ENCODE measurements at places on chromosomes 3 and 15. TPM values are rescaled to one million over a fixed set of nuclear protein-coding genes. Genes with fewer than 3 reads are reported as not detected.

GRCh38 chr3:190155752-190156151 is 35.1 kb upstream of the P3H2 start:
- DNase-seq = no peak

DNA sequence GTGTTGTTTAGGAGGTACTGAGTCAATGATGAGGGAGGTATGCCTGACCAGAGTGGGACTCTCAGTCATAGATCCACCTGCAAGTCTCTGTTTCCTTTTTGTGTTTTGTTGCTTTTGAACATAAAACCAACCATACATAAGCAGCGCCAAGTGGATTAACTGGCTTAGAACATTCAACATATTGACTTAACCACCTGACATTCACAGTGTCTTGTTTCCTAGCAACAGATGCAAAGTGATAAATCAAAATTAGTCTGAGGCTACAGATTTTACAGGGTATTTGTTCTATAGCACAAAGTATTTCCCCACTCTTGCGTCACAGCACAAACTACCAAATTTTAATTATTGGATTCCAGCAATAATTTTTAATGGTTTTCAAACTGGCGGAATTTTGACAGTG is 283.8 kb downstream of the BBX start:
- no peak for DNase-seq

DNA sequence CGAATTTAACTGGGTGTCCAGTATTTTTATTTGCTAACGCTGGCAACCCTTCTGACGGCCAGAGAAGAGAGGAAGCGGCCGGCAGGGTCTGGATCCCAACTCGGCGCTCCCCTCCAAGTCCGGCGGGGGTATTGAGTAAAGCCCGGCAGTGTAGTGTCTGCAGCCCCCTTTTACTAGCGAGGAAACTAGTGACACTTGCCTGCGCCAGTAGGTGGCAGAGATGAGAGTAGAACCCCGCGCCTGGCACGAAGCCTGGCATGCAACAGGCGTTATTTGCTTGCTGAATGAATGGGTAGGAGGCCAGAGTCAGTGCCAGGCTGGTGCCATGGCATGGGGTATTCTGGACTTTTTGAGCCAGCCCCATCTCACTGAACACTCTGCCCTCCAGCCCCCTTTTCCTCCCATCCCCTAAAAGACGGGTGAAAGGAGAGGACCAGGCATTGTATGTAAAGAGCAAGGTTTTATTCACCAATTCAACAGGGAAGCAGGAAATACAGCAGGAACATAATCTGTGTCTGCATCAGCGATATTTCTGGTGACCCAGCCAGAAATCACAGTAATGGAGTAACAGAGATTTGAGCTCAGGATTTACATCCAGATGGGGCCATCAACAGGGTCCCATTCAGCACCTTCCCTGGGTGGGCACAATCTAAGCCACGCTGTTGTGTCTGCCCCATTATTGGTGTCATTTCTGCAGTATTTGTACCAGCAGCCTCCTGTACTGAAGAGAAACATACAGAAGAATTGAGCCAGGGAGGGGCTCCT is 788 bp upstream of the WDR73 start:
- DNase-seq = peak; percentile 89

- DNase-seq = no peak
Observed at GRCh38 chr3:69145688-69146087, 23.3 kb upstream of the LMOD3 start.

DNA sequence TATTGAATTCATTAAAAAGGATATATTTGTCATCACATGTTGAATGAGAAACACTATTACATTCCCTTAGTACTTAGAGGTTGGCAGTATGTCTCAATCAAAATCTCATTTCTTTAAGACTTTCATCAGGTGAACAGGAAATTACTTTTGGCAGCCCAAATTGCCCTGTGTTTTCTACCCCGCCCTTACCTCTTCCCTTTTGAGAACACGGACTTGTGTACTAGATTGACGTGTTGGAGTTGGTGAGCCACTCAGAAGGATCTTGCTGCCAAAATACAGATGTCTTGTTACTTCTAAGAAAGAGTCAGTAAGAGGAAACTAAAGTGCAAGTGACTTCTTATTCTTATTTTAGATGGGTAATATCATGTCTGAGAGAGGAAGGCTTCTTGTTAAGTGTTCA is 386.9 kb downstream of the FEZF2 start:
- DNase-seq = no peak

DNA sequence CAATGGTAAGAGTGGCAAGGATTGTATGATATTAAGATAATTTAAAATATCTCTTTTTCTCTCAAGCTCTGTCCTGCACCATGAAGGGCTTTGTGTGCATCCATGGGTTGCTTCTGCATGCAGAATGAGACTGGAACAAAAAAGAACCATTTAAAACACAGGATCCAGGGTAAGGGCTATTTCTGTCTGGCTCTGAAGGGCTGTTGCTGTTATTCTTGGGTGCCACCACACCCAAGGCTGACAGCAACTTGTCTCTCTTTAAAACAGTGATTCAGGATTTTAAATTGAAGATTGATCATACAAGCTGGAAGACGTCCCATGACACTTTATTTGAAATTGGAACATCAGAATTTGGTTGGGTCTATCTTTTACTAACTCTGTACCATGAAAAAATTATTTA is 268.8 kb upstream of the CNTN3 start:
- no peak for DNase-seq

FRG2C gene
- total RNA-seq = not detected

LARP6 gene
- 0.17 TPM for total RNA-seq
